ENCODE measurements at places on chromosomes 3 and 15.

GRCh38 chr3:101944308-101944707 is 95.0 kb downstream of the NFKBIZ start:
- no peak for DNase-seq

- no peak for DNase-seq
These were observed 396.6 kb downstream of the NAALADL2 start for GRCh38 chr3:175255698-175256097.

- no peak for DNase-seq
These were observed 208.4 kb upstream of the CD96 start for GRCh38 chr3:111333642-111334041.

DNA sequence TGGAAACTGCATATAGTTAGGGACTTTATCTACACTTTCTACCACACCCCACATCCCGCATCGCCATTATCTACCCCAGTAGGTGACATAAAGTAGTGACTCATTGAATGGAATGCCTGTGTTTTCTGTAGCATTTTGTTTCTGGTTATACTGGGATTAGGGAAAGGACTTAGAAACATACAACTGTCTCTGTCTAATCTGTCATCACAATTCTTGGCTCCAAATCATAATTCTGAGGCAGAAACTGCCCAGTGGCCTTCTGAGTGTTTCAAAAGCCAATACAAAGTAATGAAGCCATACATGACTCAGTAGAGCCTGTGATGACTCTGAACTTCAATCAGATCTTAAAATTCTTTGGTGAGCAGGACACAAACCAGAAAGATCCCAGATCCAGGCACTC is 115.7 kb upstream of the CHRM5 start:
- DNase-seq, result no peak

DNA sequence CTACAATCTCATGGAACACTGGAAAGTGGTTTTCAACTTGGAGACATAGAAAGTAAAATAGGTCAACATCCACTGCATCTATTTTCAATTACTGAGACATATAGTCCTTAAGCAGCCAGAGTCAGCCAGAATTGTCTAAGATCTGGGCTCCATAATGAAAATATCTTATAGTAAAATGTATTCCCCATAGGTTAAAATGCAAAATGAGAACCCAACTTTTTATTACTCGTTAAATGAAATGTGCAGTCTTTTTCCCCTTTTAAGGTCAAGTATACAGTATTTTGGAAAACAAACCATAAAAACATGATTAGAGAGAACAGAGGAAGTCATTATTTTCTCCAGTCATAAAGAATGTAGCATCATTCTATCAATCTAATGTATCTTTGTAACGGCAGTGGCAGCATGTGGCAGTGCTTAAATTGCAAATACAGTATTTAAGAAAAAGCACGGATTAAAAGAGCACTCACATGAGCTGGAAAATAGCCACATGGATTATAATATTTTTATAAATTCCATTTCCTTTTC is 64.4 kb upstream of the CPB1 start:
- no peak for DNase-seq

- no peak for DNase-seq
These were observed 158.7 kb downstream of the CGGBP1 start for GRCh38 chr3:87900061-87900460.

Measured in stimulated activated CD4-positive, alpha-beta T cell treated with anti-CD3 and anti-CD28 coated beads, TNF-alpha, amount 100 ng/mL, for 48 hours (primary cell).